T-helper 2 cell treated with Interferon-gamma antibody and Interleukin-4, amounts not matched to agents 5 μg/mL and 100 μg/mL, for 36 hours (primary cell): ENCODE measurements at places on chromosomes 1 and 21.

- no peak for DNase-seq
Measured at GRCh38 chr1:27122652-27123051, 32.3 kb downstream of the SLC9A1 start.

DNA sequence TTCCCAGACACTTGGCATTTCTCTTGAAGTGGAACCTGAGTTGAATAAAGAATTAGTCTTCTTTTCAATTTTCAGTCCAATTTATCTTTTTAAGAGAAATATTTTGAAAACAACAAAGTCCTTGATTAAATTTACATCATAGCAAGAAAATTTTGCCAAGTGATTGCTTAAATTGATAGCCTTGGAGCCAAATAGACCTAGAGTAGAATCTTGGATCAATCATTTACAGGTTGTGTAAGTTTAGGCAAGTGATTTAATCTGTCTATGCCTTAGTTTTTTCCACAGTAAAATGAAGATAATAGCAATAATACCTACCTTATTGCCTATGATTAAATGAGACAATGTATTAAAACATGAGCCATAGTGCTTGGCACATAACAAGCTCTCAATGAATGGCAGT, 113.9 kb downstream of the LHX9 start:
- DNase-seq, result no peak

- DNase-seq, result no peak
Measured at GRCh38 chr1:219340796-219341195, 167.1 kb downstream of the LYPLAL1 start.

DNA sequence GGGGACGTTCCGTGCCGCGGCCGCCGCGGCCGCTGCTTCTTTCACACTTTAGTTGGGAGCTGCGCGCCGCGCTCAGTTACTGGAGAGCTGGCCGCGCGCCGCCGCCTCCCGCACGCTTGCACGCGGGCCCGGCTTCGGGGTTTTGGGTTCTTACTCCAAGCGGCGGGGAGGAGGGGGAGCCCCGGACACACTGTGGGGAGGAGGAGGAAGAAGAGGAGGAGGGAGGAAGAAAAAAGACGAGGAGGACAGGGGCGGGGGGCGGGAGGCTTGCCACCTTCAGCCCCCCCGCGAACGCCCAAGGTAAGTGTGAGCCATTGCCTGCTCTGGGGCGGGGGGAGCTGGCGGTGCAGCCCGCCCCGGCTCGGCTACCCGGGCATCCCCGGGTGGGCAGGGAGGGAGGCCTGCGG, 243 bp downstream of the C1orf21 start:
- DNase-seq, result no peak

DNA sequence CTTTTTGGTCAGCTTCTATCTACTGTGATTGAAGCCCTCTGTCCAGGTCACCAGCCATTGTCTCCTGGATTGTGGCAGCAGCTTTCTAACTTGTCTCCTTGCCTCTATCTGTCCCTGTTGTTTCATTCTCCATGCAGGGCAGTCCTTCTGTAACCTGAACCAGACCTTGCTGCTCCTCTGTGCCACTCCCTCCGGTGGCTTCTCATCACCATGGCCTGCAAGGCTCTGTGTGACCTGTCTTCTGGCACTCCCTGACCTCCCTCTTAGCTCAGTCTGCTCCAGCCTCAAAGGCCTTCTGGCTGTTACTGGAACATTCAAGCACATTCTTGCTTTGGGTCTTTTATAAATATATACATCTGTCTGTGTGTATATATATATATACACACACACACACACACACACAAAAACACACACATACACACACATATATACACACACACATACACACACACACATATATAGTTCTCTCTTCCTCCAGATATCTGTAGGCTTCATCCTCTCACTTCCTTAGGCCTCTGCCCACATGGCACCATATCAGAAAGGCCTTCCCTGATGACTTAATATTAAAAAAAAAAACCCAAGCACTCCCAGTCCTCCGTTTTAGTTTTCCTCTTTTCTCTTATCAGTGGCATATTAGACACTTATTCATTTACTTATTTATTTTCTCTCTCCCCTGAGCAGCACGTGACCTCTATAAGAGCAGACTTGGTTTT, 21.2 kb upstream of the JUN start:
- no peak for DNase-seq

DNA sequence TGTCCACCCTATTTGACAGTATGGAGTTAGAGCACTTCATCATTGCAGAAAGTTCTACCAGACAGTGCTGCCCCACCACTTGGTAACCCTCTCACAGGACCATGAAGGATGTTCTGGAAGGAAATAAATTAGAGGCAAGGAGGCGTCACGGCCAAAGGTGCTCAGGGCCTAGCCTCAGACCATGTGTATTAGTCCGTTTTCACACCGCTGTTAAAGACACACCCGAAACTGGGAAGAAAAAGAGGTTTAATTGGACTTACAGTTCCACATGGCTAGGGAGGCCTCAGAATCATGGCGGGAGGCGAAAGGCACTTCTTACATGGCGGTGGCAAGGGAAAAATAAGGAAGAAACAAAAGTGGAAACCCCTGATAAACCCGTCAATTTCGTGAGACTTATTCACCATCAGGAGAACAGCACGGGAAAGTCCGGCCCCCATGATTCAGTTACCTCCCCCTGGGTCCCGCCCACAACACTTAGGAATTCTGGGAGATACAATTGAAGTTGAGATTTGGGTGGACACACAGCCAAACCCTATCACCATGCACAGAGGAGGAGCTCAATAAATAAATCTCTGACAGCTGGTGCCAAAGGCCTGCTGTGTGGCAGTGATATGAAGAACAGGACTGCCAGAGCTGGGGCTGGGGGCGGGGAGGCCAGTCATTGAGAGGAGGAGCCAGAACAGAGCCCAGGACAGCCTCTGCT, 75.8 kb downstream of the FHAD1 start:
- DNase-seq, result no peak
